ENCODE measurements at places on chromosomes 16 and 17.

GRCh38 chr16:81570151-81570846 is 125.7 kb downstream of the CMIP start:
- no peak for DNase-seq

DNA sequence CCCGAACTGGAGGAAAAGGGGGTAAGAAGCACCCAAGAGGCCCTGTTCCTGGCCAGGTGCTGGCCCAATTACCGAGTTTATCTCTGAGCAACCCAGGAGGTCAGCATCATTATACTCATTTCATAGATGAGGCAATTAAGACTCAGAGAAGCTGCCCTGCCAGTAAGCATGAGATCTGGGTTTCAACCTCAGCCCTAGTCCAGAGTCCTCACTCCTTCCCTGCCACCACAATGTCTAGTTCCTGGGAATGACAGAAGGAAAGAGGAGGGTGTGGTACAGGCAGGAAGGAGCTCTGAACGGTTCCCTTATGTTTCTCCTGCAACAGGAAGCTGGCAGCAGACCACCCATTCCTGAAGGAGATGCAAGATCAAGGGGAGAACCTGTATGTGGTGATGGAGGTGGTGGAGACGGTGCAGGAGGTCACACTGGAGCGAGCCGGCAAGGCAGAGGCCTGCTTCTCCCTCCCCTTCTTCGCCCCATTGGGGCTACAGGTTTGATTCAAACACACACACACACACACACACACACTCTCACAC is 7.4 kb downstream of the GSDMA start:
- DNase-seq, result no peak

- no peak for DNase-seq
Observed at GRCh38 chr16:89143201-89143741, 28.3 kb upstream of the CDH15 start.

DNA sequence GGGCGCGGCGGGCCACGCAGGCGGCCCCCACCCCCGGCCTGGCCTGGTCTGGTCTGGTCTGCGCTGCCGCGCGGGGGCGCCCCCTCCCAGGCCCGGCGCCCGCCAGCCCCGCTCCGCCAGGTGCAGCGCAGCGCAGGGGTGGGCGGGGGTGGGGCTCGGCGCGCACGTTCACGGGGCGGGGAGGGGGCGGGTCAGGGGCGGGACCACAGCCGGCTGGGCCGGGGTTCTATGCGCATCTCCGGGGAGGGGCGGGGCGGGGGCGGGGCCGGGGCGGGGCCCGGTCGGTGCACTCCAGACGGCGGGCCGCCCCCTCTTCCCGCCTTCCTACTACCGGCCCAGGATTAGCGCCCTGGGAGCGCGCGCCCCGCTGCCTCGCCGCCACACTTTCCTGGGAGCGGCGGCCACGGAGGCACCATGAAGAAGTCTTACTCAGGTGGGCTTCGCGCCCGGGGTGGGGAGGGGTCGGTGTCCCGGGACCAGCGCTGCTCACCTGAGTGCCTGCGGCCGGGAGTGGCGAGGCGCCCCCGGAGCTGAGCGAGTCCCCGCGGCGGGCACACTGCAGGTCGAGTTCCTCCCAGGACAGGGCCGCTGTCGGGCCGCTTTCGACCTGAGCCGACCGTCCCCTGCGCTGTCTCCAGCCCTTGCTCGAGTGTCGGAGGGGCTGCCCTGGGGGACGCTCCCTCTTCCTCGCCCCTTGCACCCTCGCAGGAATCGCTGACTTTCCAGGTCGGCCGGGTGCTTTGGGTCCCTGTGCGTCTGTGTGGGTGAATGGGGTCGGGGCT is 140.5 kb downstream of the SEC14L1 start:
- peak; percentile 43 for DNase-seq

GRCh38 chr16:84356176-84356575 is 12.2 kb upstream of the ATP2C2 start:
- DNase-seq, result no peak

Measured in stimulated activated CD4-positive, alpha-beta T cell treated with anti-CD3 and anti-CD28 coated beads, Interleukin-1b, Interleukin-23, amount 100 ng/mL, for 4 hours (primary cell).